Kidney tubule cell (primary cell): ENCODE measurements at places on chromosomes 6 and 20.
A peak's percentile ranks its signal among the peaks of the same experiment; 100 is the strongest.

GRCh38 chr20:48783533-48784272 is 44.1 kb downstream of the PREX1 start:
- DNase-seq = no peak

- no peak for DNase-seq
Observed at GRCh38 chr20:19448632-19449031, 236.2 kb downstream of the SLC24A3 start.

- DNase-seq = no peak
Observed at GRCh38 chr6:131763749-131764148, 44.1 kb upstream of the ENPP1 start.

GRCh38 chr6:69835414-69836179 is 30.8 kb upstream of the COL19A1 start:
- DNase-seq = peak; percentile 65

DNA sequence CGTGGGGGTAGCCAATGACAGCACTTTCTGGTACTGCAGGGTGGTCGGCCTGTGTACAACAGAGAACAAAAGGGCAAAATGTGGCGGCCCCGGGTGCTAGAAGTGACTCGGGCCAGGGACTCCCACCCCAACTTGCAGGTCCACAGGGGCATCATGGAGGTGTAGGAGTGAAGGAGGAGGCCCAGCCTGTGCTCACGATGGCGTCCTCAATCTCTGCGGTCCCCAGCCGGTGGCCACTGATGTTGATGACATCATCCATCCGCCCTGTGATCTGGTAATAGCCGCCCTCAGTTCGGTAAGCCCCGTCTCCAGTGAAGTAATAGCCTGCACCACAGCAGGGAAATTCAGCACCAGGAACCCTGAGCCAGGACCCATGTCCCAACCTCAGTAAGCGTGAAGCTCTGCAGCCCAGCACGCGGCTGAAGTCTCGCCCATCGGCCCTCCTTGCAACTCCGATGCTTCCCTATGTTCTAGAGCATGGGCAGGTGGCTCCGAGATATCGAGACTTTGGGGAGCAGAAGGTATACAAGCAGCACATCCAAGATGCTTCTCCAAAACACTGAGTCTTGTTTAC is 20.2 kb upstream of the APMAP start:
- DNase-seq = no peak

DNA sequence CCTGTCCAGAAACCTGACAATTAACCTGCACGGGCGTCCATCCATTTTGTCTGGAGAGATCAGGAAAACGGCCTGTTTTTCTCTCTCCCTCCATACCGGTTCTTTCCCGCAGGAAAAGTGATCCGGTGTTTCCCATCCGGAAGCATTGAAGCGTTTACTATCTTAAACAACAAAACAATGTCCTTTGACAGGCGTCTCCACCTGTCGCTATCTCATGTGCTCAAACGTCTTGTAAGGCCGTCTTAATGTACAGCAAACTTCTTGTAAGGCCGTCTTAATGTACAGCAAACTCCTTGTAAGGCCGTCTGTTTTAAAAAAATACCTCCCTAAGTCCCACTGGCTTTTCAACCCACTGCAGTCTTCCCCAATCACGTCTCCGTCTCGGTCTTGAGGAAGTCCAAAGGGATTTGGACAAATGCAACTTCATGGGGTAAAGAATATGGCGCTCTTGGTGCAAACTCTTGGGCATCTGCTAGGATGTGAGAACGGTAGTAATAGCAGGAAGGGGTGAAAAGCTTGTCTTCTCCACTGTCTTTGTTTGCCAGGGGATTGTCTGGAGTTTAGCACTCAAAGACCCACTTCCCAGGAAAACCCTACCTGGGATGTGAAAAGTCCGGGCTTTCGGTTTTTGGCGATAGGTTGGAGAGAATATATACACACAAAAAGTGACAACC is 29.9 kb upstream of the TRIM27 start:
- DNase-seq = peak; percentile 29

- no peak for DNase-seq
Observed at GRCh38 chr6:136752554-136752953, 39.7 kb downstream of the MAP3K5 start.

GRCh38 chr6:134198093-134198492 is 119.8 kb downstream of the SGK1 start:
- DNase-seq = peak; percentile 22

DNA sequence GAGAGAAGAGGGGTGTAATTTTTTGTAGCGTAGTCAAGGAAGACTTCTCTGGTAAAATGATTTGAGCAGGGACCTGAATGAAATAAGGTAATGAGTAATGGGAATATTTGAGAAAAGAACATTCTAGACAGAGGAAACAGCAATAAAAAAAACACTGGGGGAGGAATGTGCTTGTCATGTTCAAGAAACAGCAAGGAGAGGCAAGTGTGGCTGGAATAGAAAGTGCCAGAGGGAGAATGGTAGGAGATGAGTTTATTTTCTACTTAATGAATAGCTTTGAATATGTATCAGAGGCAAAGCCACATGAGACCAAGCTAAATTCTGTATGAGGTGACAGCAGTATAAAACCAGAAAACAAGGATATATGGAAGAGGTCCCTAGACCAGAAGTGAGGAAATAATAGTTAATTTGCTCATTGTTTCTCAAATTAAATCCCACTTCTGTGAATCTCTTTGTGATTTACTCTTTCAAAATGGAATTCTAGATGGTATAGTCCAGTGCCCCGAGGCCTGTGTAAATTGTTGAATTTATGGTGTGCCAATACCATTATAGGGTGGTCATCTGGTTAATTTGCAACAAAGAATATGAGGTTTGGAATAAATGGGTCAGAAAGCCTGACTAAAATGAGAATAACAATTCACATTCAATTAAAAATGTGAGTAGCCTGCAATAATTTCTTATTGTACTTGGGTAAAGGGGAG is 170.2 kb downstream of the CDKAL1 start:
- DNase-seq = peak; percentile 60

- DNase-seq = peak; percentile 52
Observed at GRCh38 chr6:116363759-116364158, 7.0 kb upstream of the DSE start.

GRCh38 chr6:154125421-154125820 is 86.4 kb downstream of the OPRM1 start:
- DNase-seq = no peak

DNA sequence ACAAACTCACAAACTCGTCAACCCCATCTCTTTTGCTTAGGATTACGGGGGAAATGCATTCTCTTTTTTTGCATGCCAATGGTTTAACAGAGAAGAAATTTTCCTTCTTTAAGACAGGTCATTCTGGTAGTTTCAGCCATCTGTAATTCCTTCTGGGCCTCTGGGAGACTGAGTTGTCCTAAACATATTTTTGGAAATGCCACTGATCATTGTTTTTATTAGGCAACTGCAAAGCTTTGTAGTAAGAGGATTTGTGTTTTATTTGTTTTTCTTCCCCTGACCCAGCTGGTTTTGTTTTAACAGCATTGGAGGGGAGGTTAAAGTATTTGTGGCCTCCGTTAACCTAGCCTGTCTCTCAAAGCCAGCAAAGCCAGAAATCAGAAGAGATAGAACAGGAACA is 73.1 kb upstream of the ISM1 start:
- DNase-seq = no peak

GRCh38 chr20:33733654-33734576 is 2.1 kb downstream of the ZNF341 start:
- peak; percentile 90 for DNase-seq

DNA sequence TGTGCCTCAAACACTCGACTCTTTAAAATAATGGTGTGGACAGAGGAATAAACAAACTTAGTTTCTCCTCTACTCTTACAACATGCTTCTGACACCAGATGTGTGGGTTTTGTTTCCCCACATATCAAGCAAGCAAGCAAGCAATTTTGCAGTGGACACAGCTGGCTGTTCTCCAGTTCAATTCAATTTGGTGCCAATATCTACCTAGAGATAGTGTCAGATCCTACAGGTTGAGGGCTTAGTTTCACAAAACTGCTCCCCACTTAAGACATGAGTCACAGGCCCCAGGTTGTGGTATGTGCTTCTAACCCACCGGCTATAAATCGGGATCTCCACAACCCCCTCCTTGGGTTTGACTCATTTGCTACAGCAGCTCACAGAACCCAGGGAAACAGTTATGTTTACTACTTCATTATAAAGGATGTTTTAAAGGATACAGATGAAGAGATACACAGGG is 131.4 kb upstream of the TRAF3IP2 start:
- peak; percentile 35 for DNase-seq

DNA sequence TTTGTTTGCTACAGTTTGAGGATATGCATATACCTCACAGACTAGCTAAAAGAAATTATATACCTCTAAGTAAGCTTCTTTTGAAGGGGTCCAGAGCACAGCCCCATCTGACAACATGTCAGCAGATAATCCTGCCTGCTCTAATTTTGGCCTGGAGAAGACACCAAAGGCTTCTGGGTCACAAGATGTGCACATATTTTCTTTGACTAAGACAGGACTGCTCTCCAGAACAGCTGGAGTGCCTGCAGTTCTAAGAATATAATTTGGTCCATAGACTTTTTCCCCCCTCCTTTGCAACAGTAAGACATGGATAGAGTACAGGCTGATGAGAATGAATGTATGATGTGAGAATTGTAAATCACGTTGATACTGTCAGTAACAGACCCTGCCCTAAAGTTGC is 107.9 kb upstream of the KCNK16 start:
- DNase-seq = no peak

DNA sequence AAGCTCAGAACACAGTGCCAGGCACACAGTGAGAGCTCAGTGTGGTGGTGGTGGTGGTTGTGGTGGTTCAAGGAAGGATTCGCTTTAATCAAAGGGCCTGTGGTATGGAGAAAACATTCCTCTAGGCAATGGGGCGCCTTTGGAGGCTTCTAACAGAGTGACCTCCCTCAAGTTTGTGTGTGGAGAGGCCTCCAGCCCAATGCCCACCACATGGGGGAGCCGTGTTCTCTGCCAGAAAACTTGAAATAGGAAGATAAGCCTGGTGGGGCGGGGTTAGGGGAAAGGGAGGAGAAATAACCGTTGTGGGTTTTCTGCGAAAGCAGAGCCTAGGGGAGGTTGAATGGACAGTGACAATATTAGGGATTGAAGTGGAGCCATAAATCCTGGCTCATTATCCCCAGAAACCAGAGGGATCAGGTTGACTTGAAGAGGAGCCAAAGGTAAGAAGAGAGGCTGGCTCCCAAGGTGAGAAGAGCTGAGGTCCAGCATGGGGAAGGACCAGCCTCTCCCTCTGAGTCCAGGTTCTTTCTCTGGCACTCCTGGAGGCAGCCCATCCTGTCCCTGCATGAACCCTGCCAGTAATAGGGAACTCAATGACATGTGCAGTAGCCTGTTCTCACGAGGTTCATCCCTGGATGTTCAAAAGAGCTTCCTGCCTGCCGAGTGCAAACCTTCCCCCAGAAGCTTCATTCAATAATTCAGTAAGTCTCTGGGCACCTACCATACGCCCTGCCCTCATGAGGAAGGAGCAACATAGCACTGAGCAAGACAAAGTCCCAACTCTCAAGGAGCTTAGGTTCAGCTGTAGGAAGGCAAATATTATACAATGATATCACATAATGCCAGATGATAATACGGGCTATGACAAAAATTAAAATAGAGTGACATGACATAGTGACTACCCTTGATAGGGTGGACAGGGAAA is 51.4 kb downstream of the TGM2 start:
- no peak for DNase-seq

DNA sequence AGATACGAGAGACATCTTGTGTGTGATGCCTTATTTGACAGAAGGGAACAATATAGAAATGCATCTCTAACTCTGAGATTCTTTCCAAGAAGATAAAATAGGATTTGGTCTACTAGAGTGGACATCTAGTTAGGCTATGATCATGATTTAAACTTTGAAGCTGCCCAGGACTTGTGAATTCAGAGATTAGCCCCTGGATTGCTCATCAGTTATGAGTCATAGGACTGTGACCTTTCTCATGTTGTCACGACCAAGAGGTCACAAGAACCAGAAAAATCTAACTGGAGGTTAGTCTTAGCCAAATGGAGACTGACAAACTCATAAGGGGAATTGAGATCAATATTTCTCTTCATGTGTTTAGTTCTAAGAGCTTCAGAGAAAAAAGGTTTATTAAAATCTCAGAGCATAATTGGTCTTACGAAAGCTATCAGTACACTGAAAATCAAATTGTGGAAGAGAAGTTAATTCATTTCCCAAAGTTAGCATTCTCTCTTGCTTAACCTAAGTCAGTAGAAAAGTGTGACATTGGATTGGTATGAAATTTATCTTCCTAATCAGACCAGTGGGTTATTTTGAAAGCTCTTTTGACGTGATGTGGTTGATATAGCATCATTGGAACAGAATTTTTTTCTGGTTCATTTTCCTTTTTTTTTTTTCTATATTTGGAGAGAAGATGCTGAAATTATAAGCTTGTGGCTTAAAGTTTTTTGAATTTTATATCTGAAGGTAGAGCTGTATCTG is 245.7 kb downstream of the RNF144B start:
- peak; percentile 57 for DNase-seq

- peak; percentile 48 for DNase-seq
Observed at GRCh38 chr6:161374971-161375873, 101.4 kb upstream of the AGPAT4 start.

DNA sequence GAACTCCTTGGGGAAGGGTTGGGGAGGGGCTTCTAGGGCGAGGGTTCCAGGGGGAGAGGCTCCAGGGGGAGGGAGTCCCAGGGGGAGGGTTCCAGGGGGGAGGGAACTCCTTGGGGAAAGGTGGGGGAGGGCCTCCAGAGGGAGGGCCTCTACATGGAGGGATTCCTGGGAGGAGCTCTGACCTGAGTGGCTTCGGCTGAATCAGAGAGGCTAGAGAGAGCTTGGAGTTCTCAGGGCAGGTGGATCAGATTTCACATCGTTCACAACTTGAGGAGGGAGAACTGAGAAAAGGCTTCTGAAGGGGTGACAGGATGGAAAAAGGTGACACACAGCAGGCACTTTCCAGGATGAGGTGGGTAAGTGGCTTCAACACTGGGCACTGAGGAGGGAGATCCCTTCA is 49.1 kb downstream of the DAAM2 start:
- DNase-seq = no peak

DNA sequence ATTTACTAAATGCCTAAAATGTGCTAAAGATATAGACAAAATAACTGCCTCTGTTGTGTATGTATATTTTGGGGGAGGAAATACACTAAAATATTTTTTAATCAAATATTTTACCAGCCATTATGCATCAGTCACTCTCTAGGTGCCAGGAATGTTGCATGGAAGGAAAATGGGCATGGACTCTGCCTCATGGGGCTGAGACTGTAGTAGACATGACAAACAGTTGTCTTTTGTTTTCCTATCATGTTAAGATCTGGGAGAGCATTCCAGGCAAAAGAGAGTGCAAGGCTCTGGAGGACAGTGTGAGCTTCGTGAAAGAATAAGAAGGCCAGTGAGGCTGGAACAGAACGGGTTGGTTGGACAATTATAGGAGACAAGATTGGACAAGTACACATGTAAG is 26.5 kb downstream of the HLA-DOB start:
- peak; percentile 50 for DNase-seq

DNA sequence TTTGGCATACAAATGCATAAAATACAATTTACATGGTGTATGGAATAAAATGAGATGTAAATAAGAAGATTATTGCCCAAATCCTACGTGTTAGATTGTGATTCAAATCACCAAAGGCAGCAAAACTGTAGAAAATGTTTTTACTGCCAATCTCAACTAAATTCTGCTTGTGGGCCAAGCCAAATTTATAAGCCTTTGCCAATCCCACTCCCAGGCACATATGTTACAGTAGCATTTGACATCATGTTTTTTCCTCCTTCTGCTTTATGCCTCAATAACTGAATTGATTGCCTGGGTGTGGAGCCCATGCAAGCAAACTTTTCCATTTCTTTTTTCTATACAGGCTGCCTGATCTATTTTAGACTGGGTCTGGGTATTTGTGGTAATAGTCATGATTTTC is 36.3 kb upstream of the LRRC1 start:
- DNase-seq = no peak

- DNase-seq = peak; percentile 33
Observed at GRCh38 chr20:2986466-2986865, 57.0 kb upstream of the GNRH2 start.
